Mesenchymal stem cell (in vitro differentiated cells and primary cell): ENCODE measurements at places on chromosomes 16 and 17.

- DNase-seq = no peak
Measured at GRCh38 chr17:80671039-80671824, 126.6 kb downstream of the RPTOR start.

DNA sequence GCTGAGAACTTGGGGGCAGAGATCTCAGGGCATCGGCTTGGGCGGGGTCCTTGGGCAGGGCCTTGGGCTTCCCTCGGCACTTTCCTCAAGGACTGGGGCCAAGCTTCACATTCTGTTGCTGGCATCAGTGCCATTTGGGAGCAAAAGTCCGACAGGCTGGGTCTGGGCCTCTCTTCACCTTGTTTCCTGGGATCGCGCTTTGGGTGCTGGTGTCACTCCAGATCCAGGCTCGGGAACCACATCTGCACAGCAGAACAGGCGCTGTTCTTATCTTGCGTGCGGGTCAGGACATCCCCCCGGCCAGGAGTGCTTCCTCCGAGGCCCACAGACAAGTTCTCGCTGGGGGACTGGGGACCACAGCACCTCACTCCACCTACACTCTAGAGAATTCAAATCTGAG, 31.1 kb upstream of the CDH15 start:
- no peak for DNase-seq

- DNase-seq = peak; percentile 71
Measured at GRCh38 chr16:30628628-30629540, 18.7 kb upstream of the ZNF689 start.

DNA sequence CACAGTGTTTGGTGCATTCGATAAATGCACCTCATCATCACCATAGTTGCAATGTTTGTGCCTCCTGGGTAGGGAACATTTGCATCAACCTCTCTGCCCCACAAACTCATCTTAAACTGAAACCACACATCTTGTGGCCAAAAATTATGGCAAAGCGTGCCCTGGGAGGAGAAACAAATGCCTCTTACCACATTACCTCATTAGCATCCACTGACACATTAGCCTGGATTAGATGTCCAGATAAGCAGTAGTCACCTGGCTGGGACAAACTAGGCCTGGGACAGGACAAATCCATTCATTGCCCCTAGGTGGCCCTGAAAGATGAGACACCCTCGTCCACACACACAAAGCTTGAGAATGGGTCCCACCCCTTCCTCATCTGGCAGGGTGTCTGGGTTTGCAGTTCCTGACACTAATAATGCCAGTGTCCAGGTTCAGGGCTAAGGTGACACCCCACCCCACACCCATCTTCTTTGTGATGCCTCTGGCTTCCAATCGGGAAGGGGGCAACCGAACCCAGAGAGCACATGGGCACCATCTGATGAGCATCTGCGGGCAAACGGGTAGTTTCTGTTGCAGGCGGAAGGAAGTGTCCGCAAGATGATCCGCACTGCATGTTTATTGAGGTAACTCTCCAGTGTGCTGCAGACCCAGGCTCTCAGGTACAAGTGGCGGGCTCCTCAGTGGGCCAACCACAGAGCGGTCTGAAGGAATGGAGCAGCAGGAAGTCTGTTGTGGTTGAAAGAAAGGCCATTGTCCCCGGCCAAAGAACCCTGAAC, 8.6 kb downstream of the XYLT1 start:
- DNase-seq = no peak

DNA sequence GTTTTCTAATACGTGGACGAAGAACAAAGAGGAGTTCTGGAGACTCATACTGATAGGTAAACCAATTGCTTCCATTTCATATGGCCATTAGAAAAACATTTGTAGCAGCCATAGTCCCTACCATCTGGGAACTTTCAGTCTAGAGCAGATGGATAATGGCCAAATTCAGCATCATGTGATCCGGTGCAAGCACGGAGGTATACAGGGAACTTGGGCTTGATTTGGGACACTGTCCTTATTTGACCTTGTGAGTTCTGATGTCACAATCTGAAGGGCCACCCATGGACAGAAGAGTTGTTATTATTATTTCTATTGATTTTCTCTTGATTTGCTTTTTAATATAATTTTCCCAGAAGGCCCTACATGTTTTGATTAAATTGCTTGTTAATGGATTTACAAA, 154.6 kb upstream of the ZNF267 start:
- DNase-seq = no peak

GRCh38 chr17:44919885-44920564, 4.7 kb upstream of the GFAP start:
- DNase-seq = peak; percentile 83

DNA sequence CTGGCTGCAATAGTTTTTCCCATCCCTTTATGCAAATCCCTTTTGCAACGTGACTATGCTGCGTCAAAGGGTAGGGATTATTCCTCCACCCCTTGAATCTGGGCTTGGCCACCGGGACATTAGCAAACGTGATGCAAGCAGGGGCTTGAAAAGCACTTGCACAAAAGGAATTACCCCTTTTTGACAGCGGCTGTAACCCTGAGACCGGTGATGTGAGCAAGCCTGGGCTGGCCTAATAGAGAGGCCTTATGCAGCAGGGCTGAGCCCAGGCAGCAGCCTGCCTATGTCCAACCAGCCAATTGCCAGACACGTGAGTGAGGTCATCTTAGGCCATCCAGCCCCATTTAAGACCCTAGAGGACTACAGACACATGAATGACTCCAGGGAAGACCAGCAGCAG, 30.4 kb upstream of the PAFAH1B1 start:
- no peak for DNase-seq

DNA sequence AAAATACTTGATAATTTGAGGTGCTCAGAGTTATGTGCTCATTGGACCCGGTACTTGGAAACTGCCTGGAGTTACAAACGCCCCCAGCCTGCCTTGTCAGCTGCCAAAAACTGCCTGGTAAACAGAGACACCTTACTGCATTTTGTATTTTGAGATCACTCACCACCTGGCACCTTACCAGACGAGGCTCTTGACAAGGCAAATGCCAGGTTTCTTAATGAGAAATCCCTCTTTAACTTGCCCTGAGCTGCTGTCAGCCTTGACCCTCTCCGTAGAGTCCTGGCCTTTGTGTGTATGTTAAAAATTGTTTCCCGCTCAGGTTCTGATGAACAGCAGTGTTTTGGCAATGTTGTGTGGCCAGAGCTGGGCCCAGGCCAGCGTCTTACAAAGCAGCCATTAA, 28.8 kb downstream of the SYT17 start:
- DNase-seq = no peak

GRCh38 chr16:67006930-67007658, 18.7 kb downstream of the CES4A start:
- DNase-seq = peak; percentile 58

DNA sequence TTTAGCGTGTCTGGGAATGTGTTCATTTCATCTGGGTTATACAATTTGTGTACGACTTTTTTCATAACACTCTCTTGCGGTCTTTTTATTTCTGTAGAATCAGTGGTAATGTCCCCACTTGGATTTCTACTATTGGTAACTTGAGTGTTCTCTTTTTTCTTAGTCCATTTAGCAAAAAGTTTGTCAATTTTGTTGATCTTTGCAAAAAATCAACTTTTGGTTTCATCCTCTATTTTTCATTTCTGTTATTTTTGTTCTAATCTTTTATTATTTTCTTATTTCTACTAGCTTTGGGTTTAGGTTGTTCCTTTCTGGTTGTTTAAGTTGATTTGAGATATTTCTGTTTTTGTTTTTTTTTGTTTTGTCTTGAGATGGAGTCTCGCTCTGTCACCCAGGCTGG, 7.7 kb upstream of the SLC22A31 start:
- no peak for DNase-seq

- DNase-seq = no peak
Measured at GRCh38 chr16:81810894-81811538, 31.9 kb downstream of the PLCG2 start.

- peak; percentile 15 for DNase-seq
Measured at GRCh38 chr16:84234321-84235241, 5.2 kb downstream of the KCNG4 start.

DNA sequence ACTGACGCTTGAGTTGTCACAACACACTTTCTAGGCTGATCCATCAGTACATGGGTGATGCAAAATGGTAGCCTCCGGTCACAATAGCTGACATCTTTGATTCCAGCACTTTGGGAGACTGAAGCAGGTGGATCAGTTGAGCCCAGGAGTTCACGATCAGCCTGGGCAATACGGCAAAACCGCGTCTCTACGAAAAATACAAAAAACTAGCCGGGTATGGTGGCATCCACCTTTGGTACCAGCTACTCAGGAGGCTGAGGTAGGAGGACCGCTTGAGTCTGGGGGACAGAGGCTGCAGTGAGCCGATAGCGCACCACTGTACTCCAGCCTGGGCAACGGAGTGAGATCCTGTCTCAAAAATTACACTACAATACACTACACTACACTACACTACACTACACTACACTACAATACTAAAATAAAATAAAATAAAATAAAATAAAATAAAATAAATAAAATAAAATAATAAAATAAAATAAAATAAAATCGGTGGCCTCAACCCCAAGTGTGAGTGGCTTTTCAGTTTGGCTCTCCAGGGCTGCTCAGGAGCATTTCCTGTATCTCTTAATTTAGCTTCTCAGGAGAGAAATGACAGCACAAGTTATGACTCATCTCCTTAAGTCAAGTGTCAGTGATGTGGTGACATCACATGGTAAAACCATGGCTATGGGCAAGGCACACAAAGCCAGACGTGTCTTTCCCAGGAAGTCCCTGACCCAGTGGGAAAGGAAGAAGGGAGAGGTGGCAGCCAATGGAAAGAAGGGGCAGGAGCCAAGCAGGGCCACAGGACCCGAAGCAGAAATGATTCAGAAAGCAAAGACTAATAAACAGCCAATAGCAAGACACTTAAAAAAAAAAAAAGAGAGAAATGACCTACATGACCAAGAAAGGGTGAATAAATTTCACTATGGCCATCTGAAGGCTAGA, 75.3 kb upstream of the TBC1D3K start:
- peak; percentile 99 for DNase-seq

DNA sequence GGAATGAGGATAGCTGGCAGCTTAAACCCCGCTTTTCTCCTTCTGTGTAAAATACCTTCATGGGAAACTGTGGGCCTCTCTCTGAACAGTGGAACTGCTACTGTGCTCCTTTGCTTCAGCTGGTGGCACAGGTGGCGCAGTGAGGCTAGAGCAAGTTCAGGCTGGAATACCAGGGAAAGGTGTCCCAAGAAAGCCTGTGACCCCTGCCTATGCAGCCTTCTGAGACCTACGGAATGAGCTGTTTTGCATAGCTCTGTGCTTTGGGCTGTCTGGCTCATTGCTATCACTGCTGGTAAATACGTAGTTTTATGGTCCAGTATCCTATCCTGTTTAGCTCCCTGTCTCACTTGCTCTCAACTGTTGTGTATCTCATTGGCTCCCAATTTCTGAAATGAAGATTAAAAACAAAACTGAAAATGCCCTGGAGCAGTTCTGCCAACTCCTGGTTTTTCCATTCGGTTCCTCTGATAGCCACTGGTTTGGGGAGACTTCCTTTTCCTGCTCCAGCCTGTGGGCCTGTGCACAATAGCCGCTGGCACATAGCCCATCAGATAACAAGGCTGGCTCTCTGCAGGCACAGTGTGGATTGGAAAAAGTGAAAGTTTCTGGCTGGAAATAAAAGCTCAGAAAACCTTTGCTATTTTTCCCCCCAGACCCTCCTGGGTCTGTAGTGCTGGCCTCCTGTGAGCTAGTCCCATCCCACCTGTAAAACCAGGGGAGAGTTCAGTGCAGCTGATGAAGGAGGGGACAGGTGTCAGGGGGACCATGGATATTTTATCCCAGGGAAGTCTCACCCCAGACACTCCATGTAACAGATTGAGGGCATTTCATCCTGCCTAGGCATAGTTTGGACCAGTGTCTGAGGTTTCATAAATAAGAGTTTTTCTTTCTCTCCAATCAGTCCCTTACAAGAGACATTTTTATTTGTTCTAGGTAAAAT, 24.0 kb downstream of the LIMD2 start:
- peak; percentile 86 for DNase-seq

- DNase-seq = no peak
Measured at GRCh38 chr16:22364241-22364640, 10.2 kb downstream of the CDR2 start.

DNA sequence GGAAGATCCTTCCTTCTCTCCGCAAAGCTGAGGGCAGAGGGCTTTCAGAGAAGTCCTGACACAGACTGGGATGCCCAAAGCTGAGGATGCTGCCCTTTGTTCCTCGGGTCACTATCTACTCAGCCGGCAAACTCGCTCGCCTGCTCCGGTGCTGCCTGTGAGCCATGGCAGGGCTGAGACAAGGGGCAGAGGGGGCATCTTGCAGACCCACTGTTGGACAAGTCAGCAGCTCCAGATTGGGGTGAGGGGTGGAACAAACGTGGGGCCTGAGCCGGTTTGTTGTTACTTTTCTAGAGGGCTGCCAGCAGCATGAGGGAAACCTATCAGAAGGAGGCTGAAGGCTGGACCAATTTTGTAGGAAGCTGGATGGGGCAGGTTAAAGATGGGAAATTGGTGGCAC, 47.1 kb upstream of the PIK3R6 start:
- DNase-seq = no peak

GRCh38 chr17:82216301-82217119, 3.9 kb upstream of the CCDC57 start:
- DNase-seq = peak; percentile 69

GRCh38 chr16:2686912-2687507, 4.7 kb downstream of the KCTD5 start:
- no peak for DNase-seq

DNA sequence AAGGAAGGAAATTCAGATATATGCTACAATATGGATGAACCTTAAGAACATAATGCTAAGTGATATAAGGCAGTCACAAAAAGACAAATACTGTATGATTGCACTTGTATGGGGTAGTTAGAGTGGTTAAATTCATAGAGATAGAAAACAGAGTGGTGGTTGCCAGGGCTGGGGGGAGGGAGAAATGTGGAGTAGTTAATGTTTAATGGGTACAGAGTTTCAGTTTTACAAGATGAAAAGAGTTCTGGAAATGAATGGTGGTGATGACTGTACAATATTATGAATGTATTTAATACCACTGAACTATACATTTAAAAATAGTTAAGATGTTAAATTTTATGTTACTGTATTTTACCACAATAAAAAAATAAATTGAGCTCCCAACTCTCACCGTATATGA, 157.9 kb downstream of the TOX3 start:
- no peak for DNase-seq

DNA sequence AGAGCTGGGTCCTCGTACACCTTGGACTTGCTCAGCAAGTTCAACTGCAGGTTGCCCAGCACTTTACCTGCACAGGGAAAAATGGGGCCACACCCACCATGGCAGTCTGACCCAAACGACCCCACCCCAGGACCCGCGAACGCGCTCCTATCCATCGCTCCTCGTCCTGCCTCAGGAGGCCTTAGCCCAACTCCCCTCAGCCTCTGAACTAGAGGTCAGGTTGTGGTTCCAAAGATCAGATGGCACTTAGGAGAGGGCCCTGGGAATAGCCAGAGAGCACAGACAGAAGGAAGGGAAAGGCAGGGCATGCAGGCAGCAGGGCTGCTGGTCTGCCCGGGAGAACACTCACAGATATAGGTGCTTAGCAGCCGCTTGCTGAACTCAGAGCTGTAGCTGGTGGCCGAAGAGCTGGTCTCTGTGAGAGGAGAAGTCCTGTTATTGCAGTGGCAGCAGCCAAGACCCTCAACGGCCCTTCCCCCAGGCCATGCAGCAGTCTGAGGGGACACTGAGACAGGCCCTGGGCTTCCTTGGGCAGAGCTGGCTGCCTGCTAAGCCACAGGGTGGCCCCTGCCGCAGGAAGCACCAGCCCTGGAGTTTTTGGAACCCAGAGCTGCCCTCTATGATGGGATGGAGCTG, 6.9 kb downstream of the ZACN start:
- no peak for DNase-seq

- no peak for DNase-seq
Measured at GRCh38 chr16:10896723-10897122, 19.7 kb downstream of the CIITA start.
